NCI-H2029 (cell line): ENCODE measurements at places on chromosomes 5 and 9.

DNA sequence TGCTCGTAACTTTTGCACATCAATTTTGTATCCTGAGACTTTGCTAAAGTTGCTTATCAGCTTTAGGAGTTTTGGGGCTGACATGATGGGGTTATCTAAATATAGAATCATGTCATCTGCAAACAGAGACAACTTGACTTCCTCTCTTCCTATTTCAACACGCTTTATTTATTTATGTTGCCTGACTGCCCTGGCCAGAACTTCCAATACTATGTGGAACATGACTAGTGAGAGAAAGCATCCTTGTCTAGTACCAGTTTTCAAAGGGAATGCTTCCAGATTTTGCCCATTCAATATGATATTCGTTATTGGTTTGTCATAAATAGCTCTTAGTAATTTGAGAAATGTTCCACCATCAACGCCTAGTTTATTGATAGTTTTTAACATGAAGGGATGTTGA, 65.4 kb upstream of the CDH12 start:
- no peak for DNase-seq

- DNase-seq = no peak
Observed at GRCh38 chr9:16043756-16044578, 491.1 kb downstream of the CCDC171 start.

DNA sequence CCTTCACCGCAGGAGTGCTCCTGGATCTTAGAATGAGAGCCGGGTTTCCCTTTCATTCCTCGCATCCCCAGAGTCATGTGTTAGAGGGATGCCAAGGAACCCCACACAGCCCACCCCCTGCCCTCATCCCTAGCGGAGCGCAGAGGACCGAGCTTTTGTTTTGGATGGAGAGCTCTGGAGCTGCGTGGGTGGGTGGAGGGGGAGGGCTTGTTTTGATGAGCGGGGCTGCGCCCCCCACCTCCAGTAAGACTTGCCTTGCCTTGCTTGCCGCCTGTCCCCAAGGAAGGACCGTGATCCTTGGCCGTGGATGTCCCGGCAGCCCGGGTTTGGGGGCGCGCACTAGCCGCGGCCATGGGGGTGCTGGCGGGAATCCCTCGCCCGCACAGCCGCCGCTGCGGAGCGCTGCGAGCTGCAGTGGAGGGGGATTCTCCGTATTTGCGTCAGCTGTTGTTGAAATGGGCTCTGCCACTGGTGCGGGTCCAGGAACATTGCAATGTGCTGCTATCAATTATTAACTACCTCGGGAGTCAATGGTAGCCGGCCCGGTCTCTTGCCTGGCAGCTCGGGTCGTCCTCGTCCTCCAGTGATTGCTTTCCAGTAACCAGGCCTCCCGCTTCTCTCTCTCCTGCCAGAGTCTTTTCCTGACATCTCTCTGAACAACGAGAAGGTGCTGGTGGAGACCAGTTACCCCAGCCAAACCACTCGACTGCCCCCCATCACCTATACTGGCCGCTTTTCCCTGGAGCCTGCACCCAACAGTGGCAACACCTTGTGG, 1.0 kb downstream of the EGR1 start:
- no peak for DNase-seq

DNA sequence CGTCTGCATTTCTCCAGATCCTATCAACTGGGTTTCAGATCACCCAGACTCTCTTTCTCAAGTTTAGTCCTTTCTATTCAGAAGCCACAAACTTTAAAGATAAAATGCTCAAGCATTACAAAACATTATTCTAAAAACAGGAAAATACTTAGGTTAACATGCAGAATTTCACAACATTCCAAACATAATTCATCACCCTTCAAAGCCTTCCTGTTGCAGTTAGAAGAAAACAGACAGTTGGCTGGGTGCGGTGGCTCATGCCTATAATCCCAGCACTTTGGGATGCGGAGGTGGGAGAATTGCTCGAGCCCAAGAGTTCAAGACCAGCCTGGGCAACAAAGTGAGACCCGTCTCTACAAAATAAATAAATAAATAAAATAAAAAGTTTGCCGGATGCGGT, 7.7 kb upstream of the OCLN start:
- DNase-seq = no peak

DNA sequence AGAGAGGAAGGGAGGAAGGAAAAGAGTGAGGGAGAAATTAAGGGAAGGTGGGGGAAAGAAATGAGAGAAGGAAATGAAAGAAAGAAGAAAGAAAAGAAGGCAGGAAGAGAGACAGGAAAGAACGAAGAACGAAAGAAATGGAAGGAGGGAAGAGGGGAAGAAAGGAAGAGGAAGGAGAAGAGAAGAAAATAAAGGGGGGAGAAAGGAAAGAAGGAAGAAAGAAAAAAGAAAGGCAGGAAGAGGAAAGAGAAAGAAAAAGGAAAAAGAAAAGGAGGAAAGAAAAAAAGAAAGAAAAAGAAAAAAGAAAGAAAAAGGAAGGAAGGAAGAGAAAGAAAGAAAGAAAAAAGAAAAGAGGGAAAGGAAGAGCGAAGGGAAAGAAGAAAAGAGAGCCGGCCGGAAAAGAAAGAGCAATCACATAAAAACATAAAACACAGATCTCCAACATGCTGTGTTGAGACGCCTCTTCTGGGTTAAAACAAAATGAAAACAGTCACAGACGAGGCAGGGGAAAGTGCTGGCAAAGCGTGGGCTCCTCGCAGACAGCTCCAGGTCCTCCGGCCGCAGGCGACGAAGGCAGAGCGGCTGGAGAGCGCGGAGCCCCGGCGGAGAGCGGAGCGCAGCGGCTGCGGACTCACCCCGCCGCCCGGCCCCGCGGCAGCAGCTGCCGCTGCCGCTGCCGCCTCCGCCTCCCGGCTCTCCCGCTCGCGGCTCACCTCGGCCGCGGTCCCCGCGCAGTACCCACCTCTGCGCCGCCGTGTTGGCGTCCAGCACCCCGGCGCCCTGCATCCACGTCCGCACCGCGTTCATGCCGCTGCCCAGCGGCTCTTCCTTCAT, 896 bp downstream of the EBF1 start:
- no peak for DNase-seq

DNA sequence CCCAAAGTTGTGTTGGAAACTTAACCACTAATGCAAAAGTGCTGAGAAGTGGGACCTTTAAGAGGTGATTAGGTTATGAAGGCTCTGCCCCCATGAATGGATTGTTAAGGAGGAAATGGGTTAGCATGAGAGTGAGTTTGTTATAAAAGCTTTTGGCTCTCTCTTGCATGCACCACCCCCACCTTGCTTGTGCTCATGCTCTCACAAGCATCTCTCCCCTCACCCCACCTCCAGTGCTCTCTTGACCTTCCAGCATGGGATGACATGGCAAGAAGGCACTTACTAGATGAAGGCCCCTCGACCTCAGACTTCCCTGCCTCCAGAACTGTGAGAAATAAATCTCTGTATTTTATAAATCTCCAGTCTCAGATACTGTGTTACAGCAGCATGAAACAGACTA, 52.8 kb downstream of the RICTOR start:
- no peak for DNase-seq

DNA sequence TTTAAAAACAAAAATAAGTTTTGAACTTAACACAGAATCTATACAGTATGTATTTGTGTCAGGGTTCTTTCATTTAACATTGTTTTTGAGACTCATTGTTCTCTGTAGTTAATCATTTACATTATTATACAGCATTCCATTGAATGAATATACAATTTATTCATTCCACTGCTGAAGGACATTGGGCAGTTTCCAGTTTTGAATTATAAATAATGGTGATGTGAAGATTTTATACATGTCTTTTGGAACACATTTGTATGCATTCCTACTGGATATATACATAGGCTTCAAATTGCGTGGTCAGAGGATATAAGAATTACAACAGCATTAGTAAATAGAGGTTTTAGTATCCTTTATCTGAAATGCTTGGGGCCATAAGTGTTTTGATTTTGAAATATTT, 72.0 kb downstream of the CEP120 start:
- DNase-seq = no peak
